NCI-H2171 treated with DMSO at 0.1 percent for 48 hours (cell line): ENCODE measurements at places on chromosomes 1 and 21.

DNA sequence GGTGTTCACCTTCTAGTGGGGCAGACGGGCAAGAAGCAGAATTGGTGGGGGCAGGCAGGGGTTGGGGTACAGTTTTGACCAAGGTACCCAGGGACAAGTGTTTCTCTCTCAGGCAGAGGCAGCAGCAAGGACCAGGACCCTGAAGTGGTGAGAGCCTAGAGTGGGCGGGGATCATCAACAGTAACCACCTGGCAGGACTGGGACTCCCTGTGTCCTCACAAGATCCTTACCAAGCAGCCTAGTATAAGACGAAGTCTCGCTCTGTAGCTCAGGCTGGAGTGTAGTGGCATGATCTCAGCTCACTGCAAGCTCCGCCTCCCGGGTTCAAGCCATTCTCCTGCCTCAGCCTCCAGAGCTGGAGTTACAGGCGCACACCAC is 3.2 kb upstream of the NADK start:
- DNase-seq = no peak

DNA sequence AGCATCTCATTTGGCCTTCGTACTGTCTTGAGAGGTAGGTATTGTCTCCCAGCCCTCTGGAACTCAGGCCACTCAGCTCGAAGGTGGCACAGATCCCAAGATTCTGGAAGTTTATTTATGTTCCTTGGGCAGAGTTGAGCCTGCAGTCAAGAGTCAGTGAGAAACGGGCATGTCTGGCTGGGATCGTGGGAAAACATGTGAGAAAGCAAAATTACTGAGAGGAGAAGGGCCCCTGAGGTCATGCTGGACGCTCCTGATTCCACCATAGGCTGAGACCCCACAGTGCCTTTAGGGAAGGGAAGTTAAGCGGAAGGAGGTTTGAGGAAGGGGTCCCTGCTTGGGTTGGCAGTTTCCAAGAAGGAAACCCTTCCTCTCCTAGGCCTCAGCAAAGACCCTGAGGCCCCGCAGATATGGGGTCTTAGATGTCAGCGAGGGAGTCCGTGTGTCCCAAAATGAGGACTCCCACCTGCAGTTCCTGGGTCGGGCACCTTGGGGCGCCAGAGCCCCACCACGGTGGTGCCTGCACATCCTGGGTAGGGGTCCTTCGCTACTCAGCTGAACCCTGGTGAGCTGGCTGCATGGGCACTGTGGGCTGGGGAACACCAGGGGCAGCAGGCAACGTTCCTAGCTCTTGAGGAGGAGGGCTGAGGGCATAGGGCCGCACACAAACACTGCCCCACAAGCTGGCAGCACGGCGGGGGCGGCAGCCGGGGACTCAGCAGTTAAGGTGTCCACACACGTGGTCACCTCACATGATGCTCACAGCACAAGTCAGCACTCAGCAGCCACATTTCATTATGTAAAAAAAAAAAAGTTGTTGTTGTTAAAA is 12.3 kb upstream of the SEMA4A start:
- no peak for DNase-seq

GRCh38 chr1:165116732-165117131 is 239.8 kb downstream of the LMX1A start:
- DNase-seq = no peak

- DNase-seq = no peak
These were observed 1.1 kb upstream of the DMBX1 start for GRCh38 chr1:46488343-46489168.

- no peak for DNase-seq
These were observed 470.5 kb downstream of the LTN1 start for GRCh38 chr21:28522014-28522799.

DNA sequence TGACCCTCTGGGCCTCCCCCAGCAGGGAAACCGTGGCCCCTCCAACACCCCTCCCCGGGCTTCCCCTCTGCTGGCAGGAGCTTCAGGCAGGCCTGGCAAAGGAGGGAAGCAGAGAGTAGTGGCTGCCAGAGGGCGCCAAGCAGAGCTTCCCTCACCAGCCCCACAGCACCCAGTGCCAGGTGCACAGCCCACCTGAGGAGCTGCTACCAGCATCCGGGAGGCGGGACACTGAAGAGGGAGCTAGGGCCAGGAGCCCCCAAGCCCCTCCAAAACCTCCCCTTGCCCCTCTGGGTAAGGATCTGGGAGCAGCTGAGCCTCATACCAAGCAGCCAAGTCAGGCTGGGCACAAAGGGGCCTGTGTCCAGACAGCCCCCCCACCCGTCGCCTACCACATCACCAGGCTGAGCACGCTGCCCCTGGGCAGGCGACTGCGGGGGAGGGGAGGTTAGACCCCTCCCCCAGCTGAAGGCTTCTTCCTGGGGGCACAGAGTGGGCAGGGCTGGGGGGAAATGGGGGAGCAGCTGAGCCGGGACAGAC is 19.6 kb downstream of the CCDC24 start:
- DNase-seq = no peak

DNA sequence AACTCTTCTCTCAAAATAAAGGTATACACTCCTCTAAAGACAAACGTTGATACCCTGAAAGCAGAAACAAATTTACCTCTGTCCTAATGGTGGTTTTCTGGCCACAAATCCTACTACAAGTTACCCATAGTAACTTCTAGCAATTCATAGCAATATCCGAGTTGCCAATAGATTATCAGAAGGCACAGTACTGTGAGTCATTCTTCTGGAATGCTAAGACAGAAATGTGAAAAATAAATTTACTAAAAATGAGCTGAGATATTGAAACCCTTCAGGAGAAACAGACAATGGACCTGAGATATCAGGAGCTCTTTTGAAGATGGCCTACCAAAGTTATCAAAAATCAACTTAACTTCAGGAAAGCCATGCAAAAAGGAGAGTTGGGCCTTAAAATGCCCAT is 715.0 kb upstream of the ADAMTS5 start:
- DNase-seq = no peak

GRCh38 chr1:238649200-238649599 is 737.2 kb upstream of the CHRM3 start:
- no peak for DNase-seq

GRCh38 chr1:67780637-67781036 is 52.6 kb downstream of the GNG12 start:
- DNase-seq = no peak

DNA sequence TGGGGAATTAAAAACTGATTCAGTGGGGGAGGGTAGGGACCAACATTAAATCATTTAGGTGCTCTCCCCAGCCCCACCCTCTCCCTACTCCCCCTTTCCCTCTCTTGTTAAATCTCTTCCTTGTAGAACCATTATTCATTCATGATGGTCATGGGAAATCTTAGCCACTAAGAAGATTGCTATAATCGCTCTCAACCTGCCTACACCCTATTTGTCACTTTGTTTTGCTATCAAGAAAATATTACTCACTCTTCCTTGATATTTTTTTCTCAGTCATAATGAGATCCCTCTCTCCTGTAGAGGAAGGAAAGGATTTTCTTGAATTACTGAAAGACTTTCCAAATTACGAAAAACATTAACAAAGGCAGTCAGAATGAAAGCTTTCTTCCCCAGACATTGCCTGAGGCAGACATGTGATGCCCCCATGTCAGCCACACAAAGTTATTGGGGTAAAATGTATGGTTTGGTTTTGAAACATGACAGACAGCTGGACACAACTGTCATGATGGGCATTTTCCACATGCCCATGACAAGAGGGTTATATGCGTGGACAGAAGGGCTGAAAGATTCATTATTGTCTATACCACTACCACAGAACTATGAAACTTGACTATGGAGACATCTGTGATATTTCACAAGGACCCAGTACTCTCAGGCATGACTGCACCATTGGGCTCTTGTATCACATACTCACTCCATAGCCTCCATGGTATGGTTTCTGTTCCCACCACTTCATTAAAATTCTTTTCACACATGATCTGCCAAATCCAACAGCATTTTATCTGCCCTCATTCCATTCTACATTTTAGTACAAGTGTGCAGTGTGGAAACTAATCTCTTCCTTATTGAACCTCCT is 420.1 kb downstream of the DISC1 start:
- no peak for DNase-seq

GRCh38 chr1:163758977-163759670 is 437.4 kb downstream of the NUF2 start:
- DNase-seq = no peak

GRCh38 chr1:232084584-232085223 is 458.1 kb downstream of the DISC1 start:
- DNase-seq = no peak

DNA sequence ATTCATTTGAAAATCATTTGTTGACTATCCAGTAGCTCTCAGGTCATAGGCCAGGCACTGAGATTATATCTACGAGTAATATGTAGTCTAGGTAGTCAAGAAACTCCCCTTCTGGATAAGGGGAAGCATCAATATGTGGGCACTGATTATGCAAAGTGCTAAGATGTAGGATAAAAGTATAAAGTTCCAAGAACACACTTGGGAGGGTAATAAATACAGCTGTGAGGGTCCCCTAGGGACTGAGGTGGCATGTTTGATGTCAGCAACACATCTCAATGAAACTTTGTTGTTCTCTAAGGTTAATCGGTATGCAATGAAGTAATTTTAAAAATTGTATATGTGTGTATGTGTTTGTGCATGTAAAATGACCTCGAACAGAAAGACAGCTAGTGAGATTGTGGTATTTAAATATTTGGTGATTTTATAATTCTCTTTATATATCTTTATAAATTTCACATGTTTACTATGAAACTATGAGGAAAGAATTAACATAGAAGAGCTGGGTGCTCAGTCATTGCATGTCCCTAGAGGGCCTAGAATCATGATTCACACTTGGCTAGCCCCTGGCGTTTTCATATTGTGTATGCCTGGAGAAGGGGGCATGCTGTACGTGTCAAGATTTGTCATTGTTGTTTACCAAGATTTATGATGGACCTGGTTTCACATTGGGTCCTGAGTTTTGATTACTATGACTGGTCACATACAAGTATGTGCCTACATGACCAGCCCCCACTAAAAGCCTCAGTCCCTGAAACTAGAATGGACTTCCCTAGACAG is 140.1 kb upstream of the DUSP10 start:
- no peak for DNase-seq

DNA sequence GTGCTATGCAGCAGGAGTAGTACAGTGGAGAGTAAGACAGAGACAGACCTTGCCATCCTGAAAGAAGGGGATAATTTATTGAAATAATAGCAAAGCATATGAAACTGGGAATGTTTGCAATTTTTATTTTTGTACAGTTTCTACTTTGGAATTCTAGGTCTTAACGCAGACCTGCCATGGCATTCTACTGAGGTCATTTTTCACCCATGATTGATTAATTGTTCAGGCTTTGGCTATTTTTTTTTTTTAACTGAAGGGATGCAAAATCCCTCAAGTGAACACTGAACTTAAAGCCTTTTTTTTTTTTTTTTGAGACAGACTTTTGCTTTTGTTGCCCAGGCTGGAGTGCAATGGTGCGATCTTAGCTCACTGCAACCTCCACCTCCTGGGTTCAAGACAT is 27.1 kb downstream of the MTF2 start:
- DNase-seq = no peak

- DNase-seq = no peak
These were observed 63.3 kb upstream of the PLA2G4A start for GRCh38 chr1:186765446-186765845.

DNA sequence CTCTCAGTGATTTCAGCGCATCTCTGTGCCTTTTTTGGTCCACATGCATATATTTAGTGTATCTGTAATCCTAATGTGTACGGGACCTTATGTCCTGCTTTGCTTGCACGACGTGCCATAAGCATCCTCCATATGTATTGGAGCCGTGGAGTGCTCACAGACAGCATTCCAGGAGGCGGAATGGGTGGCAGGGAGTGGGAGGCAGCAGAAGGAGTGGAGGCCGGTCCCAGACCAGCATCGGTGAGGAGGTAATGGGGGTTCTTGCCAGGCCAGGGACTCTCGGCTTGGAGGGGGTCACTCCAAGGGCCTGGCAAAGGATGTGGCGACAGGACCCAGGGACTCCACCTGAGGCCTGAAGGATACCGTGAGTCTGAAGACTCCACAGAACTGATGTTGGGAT is 185.0 kb downstream of the CAMTA1 start:
- DNase-seq = no peak

DNA sequence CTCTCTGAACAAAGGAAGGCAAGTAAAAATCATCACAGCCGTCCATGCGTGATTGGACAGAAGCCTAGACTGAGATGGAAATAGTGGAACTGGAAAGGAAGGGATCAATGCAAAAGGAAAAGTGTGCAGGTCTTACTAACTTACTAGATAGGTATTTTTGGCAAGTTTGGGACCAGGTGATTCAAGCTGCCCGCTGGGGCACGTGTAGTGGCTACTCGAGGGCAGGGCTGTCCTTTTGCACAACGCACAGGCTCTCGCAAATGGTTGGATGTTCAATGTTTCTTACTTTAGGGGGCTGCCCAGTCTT is 566 bp upstream of the ALG6 start:
- no peak for DNase-seq

- no peak for DNase-seq
These were observed 97.8 kb downstream of the DTL start for GRCh38 chr1:212133319-212133718.

GRCh38 chr1:192600275-192600674 is 24.7 kb downstream of the RGS1 start:
- DNase-seq = no peak

- no peak for DNase-seq
These were observed 827 bp downstream of the FMN2 start for GRCh38 chr1:240092301-240093119.

DNA sequence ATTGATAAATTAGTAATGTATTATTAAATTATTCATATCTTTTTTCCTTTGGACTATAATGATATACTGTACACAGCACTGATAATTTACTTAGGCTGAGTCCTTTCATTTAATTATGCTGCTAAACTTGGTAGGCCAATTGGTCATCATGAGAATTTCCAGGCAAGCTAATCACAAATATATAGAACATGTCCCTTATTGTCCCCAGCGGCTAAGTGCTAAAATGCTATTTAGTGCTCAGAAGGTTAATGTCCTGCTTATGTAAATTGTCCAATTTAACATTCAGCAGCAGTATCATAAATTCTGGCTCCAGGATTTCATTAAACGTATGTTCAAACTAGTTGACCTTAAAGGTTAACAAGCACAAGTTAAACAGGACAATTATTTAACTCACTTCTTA is 30.0 kb upstream of the RRP15 start:
- no peak for DNase-seq

DNA sequence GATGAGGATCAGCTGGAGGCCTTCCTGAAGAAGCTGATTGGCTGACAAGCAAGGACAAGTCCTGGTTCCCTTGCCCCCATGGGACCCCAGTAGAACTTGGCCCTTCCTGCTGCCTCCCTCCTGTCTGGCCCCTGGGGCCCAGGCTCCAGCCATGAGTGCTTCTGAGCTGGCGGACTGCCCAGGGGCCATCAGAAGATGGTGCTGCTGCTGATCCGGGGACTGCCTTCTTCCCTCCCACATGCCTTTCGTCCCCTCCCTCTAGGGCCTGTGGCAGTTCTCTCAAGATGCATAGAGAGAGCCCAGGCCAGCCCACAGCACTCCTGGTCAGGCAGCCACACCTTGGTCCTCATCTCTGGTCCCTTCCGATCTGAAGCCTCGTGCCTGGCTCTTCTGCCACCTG is 57.9 kb upstream of the PRKACB start:
- DNase-seq = no peak

GRCh38 chr1:94884106-94884505 is 42.8 kb downstream of the CNN3 start:
- no peak for DNase-seq
